NCI-H524 (cell line): ENCODE measurements at places on chromosomes 7 and 10.

- DNase-seq = no peak
Measured at GRCh38 chr7:114979388-114979787, 57.5 kb downstream of the MDFIC start.

GRCh38 chr7:26490640-26491624, 199.3 kb downstream of the SNX10 start:
- DNase-seq = peak; percentile 99

DNA sequence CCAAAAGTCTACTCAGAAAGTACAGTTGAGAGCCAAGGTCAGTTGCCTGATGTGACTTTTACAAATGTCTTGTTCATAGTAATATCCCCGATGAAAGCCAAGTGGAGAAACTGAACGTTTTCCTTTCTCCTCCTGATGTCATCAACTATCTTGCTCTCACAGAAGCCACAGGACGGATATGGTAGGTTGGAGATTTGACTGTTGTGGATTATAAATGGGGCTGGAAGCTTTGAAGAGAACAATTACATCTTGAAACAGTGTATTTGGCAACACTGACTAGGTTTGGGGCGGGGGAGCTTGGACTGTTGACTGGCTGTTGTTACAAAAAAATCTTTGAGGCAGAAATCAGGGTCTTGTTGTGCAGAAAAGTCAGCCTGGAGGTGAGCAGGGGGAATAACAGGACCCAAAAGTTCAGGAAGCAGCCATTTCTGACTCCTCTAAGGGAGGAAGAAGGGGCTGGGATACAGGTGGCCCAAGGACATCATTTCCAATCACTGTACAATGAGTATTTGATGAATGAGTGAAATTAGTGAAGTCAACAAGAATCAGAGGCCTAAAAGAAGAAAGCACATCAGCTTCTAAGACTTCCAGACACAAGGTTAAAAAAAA, 24.3 kb downstream of the PLEKHS1 start:
- DNase-seq = no peak

- peak; percentile 31 for DNase-seq
Measured at GRCh38 chr10:102644646-102645387, 538 bp downstream of the TRIM8 start.

- DNase-seq = no peak
Measured at GRCh38 chr10:110808615-110809014, 63.1 kb upstream of the PDCD4 start.

GRCh38 chr7:42493436-42494198, 256.6 kb upstream of the GLI3 start:
- no peak for DNase-seq

DNA sequence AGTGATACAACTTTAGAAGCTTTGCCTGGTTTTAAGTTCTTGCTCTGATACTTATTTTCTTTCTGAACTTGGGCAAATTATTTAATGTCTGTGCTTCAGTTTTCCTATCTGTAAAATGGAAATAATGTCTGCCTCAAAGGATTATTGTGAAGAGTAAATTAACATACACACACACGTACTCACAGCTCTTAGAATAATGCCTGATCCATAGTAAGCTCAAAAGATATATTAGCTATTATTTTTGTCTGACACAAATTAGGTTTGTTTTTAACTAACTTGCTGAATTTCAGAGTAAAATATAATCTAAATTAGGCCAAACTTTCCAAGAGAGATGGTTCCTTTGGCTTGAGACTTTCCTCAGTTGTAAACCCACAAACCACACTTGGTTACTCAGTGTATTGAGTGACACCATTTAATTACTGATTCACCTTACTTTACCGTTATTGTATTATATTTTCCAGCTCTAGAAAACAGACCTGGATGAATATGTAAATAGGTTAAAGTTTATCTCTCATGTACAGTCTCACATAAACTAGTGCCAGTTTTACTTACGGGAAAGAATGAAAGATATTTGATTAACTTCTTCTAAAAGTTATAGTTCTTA, 50.4 kb downstream of the VTI1A start:
- no peak for DNase-seq

GRCh38 chr7:90853205-90853604, 257.1 kb downstream of the CDK14 start:
- DNase-seq = no peak

- DNase-seq = no peak
Measured at GRCh38 chr7:139909379-139910050, 80.5 kb downstream of the TBXAS1 start.

DNA sequence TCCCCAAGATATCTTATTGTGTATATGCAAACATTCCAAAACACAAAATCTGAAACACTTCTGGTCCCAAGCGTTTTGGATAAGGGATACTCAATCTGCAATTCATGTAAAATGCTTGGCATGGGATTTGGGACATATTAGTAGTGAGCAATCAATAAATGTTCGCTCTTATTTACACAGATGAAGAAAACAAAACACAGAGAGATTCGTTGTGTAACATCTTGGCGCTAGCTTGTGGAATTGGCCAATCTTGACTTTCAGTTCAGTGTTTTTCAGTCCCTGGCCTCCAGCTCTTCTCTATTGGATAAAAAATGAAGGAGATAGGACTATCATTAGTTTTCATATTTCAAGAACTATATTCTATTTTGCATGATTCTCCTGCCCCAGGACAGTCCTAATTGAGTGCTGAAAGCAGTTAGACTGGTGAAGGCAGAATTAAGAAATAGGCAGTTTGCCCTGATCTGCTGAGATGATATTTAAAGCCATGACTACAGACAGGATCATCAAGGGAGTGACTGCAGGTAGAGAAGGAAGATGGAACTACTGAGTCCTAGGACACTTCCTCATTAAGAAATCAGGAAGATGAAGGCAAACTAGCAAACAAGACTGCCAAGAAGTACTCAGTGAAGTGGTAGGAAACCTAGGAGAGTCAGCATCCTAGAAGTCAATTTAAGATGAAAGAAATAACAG, 1.8 kb downstream of the PNLIPRP3 start:
- no peak for DNase-seq

DNA sequence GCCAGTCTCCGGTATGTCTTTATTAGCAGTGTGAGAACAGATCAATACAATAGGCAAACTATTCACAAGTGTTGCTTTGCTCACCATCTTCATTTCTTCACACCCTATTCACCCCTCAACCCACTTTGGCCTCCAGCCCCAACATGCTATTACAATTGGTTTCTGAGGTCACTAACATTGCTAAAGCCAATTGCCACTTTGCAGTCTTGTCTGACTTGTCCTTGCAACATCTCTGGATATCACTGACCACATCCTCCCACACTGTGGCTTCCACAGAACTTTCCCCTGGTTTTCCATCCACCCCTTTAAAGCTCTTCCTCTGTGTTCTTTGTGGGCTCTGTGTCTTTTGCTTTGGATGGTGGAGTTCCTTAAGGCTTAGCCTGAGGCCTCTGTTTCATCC, 5.2 kb upstream of the APBB1IP start:
- DNase-seq = no peak

GRCh38 chr10:72639441-72639873, 13.6 kb upstream of the MICU1 start:
- no peak for DNase-seq

DNA sequence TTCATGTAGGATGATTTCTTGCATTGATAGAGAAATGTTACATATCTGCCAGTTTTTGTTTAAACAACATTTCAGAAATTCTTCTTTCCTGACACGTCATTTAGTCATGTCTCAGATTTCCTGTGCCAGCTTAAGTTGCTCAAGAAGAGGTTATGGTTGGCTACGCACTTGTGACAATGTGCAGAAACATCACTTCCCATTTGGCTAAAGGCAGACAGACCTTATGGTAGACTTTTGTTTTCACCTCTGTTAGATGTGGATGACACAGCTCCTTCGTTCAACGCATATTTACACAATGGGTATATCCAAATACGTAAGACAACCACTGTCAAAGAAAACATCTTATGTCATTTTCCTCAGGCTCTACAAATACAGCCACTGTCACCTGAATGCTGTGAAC, 125.8 kb downstream of the DOCK4 start:
- DNase-seq = no peak

GRCh38 chr10:69107699-69108098, 16.3 kb upstream of the VPS26A start:
- DNase-seq = no peak

- DNase-seq = peak; percentile 22
Measured at GRCh38 chr7:125383324-125383723, 453.7 kb upstream of the POT1 start.

- DNase-seq = no peak
Measured at GRCh38 chr7:127881564-127881963, 149.7 kb downstream of the LRRC4 start.

DNA sequence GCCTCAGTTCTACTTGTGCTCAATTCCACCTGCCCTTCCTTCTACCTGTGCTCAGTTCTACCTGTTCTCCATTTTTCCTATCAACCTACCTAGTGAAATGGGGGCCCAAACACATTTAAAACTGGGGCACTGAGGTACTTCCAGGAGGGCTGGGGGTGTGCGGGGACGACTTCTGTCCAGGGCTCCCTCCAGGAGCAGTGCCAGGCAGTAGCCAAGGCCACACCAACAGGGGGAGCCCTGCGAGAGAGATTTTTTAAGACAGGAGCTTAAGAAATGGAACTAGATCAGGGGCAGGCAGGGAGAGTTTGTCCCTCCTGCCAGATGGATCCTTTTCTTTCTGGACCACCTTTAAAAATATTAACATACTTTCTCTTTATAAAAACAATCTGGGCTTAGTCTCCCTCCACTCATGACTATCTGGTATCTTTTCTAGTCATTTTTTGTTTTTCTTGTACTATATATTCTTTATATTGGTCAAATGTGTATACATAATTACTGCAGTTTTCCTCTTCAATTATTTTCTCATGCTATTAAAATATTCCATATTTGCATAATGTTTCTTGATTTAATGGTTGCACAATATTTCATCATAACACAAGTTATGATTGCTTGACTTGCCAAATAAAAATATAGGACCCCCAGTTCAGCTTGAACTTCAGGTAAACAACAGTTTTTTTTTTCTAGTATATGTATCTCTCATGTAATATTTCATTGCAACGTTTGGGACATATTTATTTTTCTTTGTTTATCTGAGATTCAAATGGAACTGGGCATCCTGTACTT, 47.3 kb upstream of the INSYN2A start:
- DNase-seq = peak; percentile 15

- no peak for DNase-seq
Measured at GRCh38 chr10:68276224-68276623, 44.3 kb upstream of the ATOH7 start.

- no peak for DNase-seq
Measured at GRCh38 chr10:33368086-33368485, 33.6 kb upstream of the NRP1 start.

DNA sequence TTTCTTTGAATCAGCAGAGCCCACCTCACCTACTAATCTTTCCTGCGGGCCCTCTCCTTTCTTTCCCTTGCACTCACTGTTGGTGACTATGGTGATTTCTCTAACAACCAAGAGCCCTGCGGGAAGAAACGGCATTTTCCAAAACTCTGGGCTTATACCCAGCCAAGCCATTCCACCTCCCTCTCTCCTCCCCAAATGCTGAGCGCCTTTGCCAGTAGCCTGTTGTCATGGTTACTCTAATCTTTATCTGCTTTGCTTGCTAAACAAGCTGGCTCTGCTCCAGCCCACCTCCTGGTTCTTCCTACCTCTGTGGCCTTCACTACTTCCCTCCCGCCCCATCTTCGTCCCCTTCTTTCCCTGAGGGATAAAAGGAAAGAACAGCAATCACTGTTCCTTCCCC, 86.7 kb downstream of the DGKI start:
- peak; percentile 77 for DNase-seq

DNA sequence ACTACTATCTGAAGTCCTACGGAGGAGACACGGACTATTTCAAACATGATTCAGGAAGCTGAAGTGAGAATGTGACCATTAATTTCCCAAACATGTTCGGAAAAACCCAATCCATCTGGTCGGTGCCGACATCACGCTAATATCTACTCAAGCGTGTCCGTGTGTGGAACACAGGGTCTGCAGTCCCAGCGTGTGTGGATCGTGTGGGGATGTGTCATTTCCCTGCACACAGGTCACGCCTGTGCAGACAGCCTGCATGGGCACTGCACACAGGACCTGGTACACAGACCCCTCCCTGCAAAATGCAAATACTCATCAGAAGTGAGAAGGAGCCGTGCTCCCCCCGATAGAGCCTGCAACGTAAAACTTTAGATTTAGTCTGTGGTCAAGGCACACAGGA, 57.8 kb downstream of the CARD11 start:
- no peak for DNase-seq

- DNase-seq = no peak
Measured at GRCh38 chr7:27510541-27510940, 152.1 kb downstream of the HIBADH start.

DNA sequence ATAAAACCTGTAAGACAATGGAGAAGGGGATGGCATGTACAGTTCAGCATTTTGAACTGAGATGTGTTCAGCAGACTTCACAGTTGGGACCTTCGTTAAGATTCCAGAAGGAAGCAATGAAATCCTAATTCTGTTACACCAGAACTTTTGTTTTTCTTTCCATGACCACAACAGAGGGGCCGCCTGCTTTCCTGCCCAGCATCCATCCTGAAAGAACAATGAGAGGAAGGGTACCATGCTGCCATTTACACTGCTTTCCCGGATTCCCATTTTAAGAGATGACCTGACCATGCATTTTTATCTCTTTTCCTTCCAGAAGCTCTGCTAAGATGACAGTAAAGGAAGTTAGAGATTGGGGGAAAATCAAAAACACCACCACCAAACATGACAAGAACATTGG, 92.7 kb downstream of the PIP4K2A start:
- DNase-seq = no peak

DNA sequence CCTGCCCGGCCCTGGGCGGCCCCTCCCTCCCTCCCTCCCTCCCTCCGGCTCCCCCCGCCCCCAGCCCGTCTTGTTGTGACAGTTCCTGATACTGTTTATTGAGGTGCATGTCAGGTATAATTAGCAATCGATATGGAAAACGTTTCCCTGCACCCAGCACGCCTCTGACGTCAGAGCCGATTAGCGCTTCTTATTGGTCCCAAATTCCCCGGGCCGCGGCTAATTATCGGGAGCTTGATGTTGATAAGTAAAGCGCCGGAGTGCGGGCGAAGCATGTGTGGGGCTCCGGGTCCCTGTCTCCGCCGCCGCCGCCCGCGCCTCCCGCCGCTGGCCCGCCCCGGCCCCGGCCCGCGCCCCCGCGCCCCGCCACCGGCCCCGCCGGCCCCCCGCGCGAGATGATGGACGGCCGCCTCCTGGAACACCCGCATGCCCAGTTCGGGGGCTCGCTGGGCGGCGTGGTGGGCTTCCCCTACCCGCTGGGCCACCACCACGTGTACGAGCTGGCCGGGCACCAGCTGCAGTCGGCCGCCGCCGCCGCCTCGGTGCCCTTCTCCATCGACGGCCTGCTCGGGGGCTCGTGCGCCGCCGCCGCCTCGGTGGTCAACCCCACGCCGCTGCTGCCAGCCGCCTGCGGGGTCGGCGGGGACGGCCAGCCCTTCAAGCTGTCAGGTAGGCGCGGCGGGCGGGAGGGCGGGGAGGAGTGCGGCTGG, at the start of gene UNCX:
Gene UNCX, plus strand, starts transcription at position 250 of the 710 bp plus-strand sequence. Its CDS starts 146 bp downstream, at position 396.
- peak; percentile 18 for DNase-seq

- no peak for DNase-seq
Measured at GRCh38 chr10:124339119-124340032, 79.3 kb downstream of the OAT start.

- no peak for DNase-seq
Measured at GRCh38 chr10:13684806-13685482, 98.2 kb downstream of the PRPF18 start.
